Thyroid gland (tissue), 4 donors: ENCODE measurements at places on chromosomes 6 and 20. TPM values are rescaled to one million over a fixed set of nuclear protein-coding genes. Genes with fewer than 3 reads are reported as not detected.

- DNase-seq, result no peak
Measured at GRCh38 chr6:1708820-1709219, 99.1 kb downstream of the FOXC1 start.

DNA sequence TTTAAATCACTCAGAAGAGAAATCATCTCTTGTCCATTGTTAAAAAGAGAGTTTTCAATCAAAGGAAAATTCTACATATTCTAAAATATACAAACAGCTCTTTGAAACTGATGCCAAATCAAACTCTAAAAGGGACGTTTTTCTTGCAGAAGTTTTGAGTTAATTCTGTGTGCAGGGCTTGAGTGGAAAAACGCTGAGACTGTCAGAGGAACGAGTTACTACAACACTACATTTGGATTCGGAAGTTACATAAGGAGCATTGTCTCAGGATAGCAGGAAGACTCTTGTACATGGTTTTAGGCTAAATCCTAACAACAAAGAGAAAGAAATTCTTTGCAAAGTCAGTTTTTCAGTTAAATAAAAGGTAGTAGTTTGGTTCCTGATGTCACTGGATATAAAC lies 155.7 kb upstream of the SUPT3H start:
- no peak for DNase-seq

GRCh38 chr6:111793711-111794111 lies 79.5 kb downstream of the FYN start:
- no peak for DNase-seq

Gene LRRC73
- total RNA-seq, result 2.0 TPM

Gene ADAM33
- total RNA-seq, result 9.3 TPM

Gene ZNF165
- total RNA-seq, result 3.2 TPM

Gene SLC2A10
- 51.7 TPM for total RNA-seq

DNA sequence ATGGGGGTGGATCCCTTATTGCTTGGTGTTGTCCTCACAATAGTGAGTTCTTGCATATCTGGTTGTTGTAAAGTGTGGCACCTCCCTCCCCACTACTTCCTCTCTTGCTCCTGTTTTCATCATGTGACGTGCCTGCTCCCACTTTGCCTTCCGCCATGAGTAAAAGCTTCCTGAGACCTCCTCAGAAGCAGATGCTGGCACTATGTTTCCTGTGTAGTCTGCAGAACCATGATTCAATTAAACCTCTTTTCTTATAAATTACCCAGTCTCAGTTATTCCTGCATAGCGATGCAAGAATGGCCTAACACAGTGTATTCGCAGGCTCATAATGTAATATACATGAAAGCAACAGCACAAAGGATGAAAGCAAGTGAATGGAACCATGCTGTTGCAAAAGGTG lies 28.4 kb upstream of the ANKRD60 start:
- DNase-seq, result no peak

DNA sequence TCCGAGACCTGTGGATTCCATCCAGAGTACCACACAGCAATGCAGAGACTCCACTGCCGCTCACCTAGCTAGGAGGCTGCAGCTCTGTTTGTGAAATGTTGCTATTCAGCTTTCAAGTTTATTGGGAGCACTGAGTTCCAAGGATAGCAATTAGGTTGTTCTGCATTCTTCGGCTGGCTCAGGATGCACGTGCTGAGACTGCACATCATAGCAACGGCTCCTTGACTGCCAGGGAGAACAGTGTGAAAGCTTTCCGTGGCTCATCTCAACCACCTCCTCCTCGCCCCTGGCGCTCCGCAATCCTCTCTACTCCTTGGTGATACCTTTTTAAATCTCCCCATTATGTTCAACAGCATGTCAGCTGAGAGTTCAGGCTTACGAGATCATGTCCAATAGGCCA lies 116.6 kb downstream of the TSHZ2 start:
- no peak for DNase-seq

GRCh38 chr6:156413154-156413553 lies 364.0 kb upstream of the ARID1B start:
- DNase-seq, result no peak

Gene APCDD1L
- not detected for total RNA-seq

DNA sequence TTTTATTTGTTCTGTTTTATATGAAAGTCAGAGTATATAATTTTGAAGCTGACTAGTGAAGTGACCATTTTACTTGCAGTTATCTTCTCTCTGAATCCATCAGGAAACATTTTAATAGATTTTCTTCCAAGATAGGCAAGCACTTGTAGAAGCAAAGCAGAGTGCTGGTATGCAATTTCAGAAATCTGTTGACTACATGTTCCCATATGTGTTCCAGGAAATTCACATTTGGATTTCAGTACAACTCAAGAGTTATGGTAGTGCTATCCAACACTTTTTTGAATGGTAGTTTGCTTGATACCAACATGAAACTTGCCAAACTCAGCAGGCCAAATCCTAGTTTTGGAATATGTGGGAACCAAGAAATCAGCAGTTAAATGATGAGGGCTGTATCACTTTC lies 94.0 kb downstream of the CENPW start:
- no peak for DNase-seq

DNA sequence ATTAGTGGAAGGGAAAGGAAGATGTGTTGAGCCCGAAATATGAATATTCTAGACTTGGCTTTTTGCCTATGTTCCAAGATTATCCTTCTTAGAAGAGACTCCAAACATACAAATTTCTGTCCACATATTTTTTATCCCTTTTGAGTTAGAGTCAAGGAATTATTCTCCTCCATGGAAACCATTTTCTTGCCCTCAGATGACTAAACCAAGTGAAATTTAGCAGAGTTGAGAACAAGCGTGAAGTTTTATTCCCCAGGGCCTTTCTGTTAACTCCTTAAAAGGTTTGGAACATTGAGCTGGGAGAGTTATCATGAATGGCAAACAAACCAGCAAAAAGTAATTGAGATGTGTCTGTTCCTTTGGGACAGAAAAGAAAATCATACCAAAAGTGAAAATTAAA lies 286.1 kb upstream of the PLCB4 start:
- DNase-seq, result no peak

DNA sequence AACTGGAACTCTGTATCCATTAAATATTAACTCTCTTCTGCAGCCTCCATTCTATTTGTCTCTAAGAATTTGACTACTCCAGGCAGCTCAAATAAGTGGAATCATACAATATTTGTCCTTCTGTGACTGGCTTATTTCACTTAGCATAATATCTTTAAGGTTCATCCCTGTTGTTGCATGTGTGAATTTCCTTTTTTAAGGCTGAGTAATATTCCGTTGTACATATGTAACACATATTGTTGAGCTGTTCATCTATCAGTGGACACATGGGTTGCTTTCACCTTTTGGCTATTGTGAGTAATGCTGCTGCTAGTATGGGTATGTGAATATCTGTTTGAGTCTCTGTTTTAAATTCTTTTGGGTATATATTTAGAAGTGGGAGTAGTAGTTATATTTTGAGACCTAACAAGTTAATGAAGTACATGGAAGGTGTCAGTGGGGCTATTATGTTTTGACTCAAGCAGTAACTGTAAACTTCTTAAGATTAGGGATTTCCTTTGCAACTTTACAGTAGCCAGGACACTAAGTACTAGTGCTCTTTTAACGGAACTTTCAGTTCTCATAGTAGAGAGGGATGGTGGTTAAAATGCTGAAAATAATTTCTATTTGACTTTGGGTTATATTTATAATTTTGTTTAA lies 29.7 kb upstream of the TMEM217 start:
- DNase-seq, result no peak

- no peak for DNase-seq
Measured at GRCh38 chr6:32609391-32609730, 19.7 kb upstream of the HLA-DRB1 start.

GRCh38 chr20:25279403-25279802 lies 31.5 kb downstream of the PYGB start:
- DNase-seq, result peak; percentile 1

- DNase-seq, result no peak
Measured at GRCh38 chr20:48830826-48831318, 3.1 kb upstream of the PREX1 start.

Gene KCNK15
- 2.5 TPM for total RNA-seq

Gene RPP40
- total RNA-seq, result 14.2 TPM

GRCh38 chr6:82419132-82419581 lies 55.5 kb downstream of the TPBG start:
- no peak for DNase-seq

DNA sequence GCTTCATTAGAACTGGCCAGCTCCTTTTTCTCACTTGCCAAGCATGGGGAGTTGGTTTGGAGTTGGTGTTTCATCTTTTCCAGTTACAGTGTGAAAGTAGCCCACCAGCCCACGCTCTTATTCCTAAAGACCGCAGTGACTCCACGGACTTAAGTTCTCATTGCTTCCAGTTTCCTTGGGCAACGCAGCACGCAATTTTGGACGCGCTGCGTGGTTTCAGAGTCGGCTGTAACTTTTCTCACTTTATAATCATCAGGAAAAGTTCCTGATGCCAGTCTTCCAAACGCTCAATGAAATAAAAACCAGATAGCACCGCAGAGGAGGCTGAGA lies 381 bp upstream of the PEX7 start:
- DNase-seq, result peak; percentile 39

DNA sequence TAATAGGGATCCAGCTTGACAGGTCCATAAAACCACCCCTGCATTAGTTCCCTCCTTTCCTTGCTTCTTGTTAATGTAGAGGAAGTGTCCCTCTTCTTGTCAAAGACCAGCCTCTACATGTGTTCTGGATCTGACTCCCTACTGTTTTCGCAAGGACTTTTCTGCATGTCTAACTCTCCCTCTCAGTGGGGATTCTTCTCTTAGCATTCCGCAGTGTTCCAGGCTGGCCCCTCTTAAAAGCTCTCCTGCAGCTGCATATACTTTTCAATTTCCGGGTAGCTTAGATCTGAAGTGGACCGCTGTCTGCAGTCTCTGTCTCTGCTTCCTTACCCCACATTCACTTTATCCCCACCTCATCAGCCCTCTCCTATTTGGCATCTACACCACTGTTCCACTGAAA lies 96.1 kb upstream of the MAN1A1 start:
- DNase-seq, result no peak

DNA sequence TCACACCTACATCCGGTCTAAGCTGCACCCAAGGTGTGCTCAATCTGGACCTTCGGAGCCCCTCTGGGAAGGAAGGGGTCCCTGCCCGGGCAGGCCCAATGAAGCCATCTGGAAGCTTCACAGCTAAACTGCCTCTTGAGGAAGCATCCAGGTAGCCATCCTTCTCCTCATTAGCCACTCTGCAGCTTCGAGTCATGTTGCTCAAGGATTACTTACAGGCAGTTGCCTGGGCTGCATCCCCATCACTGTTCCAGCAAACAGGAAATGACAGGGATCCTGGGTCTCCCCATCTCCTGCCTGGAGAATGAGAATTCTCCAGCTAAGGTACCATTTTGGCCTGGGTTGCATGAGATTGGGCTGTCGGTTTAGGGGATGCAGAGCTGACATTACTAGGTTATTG lies 91.7 kb downstream of the ERMARD start:
- no peak for DNase-seq

DNA sequence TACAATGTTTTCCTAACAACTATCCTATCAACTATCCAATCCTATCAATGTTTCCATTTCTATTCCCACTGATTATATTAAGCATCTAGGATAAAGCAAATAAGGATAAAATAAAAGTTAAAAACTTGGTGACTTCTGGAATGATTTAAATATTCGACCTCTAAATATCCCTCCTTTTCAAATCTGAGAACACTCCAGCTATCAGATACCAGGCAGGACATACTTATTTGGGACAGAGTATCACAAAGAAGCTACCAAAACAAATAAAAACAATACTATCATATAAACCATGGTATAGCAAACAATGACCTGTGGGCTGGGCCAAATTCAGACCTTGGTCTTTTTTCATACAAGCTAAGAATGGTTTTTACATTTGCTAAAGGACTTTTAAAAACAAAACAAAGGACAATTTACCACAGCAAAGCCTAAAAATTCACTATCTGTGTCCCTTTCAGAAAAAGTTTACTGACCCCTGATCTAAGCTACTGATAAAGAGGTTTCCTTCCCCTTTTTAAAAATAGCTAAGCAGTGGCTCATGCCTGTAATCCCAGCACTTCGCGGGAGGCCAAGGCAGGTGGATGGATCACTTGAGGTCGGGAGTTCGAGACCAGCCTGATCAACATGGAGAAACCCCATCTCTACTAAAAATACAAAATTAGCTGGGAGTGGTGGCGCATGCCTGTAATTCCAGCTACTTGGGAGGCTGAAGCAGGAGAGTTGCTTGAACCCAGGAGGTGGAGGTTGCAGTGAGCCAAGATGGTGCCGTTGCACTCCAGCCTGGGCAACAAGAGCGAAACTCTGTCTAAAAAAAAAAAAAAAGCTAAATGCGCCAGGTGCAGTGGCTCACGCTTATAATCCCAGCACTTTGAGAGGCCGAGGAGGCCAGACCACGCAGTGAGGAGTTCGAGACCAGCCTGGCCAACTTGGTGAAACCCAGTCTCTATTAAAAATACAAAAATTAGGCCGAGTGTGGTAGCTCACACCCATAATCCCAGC lies 6.0 kb downstream of the NUP153 start:
- no peak for DNase-seq

- no peak for DNase-seq
Measured at GRCh38 chr6:165548450-165548849, 114.6 kb downstream of the PDE10A start.

GRCh38 chr6:130985115-130985514 lies 77.9 kb downstream of the EPB41L2 start:
- no peak for DNase-seq

DNA sequence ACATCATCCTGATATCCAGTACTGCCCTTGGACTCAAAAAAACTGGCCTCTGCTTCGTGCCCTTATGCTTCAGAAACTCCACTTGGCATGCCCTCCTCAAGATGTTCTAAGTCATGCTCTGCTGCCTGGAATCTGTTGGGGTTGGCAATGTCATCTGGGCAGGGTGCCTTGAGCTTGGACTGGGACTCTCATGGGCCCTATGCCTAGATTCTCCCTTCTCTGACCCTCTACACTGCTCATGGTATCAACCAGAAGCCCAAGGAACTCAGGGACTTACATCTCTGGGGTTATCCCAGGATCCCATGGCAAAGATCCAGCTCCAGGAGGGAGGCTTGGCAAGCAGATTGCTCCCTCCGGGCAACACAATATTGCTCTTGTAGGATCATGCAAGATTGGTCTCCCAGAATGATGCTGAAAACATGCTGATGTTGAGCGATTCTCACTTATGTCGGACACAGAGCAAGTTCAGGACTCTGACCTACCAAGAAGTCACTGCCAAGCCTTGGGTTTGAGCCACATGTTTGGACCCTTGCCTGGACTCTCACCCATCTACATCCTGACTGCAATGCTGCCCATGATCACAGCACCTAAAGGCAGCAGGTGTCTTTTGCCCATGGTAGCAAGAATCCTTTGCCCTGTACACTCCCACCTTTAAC lies 88.8 kb downstream of the ADAT2 start:
- peak; percentile 64 for DNase-seq

- peak; percentile 44 for DNase-seq
Measured at GRCh38 chr20:48523191-48523995, 304.4 kb downstream of the PREX1 start.

- DNase-seq, result no peak
Measured at GRCh38 chr20:41608606-41609005, 9.6 kb downstream of the CHD6 start.

Gene PRSS35
- not detected for total RNA-seq

Gene FUT9
- not detected for total RNA-seq
